GM10248 (cell line): ENCODE measurements at places on chromosomes 11 and 22.

DNA sequence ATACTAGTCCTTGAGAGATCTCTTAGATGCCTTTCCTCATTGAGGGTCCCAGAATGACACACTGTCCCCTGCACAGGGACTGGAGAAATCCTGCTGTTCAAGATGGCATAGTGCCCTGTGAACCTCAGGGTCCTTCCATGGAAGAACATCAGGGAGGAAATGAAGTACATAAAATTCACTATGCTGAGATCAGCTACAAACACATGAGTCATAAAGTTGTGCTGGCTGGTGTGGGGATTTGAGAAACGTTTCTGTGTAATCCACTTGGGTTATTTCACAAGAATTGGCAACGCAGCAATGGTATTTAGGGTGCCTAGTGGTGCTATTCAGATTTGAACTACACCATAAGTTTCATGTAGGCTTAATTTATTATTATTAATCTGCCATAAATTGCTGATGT is 174.4 kb downstream of the MAML2 start:
- no peak for DNase-seq

DNA sequence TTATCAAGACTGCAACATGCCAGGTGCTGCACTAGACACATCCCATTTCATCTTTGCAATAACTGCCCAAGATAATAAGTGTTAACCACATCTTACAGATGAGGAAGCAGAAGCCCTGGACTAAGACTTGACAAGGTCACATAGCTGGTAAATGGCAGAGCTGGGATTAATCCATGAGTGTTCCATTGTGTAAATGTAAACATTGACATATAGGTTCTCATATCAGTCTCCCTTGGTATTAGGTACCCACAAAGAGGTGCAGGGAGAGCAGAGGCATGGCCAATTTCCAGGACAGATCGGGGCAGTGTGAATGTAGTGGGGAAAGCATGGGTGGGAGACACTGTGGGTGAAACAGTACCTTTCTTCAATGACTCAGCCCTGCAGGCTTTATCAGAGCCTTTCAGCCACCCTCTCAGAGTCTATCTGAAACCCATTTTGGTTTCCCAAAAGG is 17.9 kb downstream of the MICAL2 start:
- no peak for DNase-seq

- no peak for DNase-seq
These were observed 86.0 kb downstream of the C11orf87 start for GRCh38 chr11:109507836-109508561.

DNA sequence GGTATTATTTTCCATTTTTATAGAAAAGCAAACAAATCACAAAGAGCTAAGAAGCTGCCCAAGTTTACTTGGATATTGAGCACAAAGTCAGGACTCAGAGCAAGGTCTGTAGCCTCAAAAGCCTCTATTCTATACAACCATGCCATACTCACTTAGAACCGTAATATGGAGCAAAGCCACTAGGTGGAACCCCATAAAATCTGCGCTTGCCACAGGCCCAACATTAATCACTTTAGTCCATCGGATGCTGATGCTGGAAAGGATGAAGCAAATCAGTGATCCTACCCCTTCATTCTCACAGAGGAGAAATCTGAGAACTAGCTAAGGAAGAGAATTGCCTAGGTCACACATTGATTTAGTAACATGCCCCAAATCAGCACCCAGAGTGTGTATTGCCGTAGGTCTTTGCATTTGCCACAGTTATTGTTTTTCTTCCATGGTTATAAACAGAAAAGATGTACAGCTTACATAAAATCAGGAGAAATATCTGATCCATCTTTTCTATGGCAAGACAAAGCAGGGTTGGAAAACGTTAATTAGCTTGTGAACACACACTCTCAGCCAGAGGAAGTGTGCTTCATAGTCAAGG is 56.7 kb upstream of the RAB38 start:
- peak; percentile 38 for DNase-seq

DNA sequence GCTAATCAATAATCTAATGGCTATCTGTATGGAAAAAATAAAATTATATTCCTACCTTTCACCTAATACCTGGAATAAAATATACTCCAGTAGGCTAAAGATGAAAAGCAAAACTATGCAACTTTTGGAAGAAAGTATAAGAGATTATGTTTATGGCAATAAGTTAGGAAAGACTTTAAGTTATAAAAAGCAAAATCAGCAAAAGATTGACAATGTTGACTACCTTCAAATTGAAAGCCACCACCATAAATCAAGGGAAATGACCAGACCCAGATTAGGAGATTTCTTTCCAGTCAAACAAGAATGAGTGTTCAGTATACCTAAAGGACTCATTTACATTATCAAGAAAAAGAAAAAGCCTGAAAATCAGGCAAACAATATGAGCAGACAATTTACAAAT is 159.1 kb upstream of the ZBED5 start:
- no peak for DNase-seq

DNA sequence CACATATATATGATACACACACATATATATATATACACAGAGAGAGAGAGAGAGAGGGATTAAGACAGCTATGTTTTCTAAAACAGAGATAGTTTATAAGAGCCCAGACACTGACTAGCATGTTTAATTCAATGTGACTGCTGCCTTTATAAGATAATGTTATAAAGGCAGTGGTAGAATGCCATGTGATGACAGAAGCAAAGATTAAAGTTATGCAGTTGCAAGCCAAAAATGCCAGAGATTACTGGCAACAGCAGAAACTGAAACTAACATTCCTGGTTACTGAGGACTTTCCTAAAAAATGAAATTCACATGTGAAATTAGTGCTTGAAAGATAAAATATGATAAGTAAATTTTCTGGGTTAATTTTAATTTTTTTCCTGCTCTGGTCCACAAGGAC is 1888.9 kb downstream of the LRRC4C start:
- no peak for DNase-seq

- no peak for DNase-seq
These were observed 273.7 kb downstream of the DDX10 start for GRCh38 chr11:108938604-108939003.

DNA sequence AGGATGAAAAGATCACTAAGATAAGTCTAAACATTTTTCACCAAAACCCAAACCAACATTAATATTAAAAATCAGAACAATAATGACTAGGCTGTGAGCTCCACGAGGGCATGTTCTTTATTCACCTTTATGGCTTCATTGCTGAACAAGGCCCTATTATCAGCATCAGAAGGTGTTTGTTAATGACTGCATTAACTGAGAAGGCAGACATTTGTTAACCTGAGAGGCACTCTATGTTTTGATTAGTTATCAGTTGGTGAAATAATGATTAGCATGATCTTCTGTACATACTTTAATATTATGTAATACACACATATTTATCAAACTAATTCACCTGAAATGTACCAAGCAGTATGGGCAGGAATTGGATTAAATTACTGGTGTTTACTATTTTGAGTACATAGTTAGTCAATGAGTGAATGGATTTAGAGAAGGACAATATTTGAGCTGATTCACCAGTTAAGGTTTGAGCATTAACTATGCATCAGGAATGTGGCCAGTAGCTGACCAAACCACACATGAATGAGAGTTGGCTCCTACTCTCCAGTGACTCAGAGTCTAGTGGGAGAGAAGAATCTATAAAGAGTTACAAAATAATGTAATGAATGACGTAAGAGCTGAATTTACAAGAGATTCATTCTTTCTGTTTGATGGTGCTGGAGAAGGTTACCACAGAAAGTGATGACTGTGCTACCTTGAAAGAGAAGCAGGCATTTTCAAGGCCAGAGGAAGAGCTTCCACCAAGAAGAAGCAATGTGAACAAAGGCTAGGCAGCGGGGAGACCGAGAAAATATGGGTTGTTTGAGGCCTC is 6.7 kb downstream of the IL18 start:
- DNase-seq: no peak

GRCh38 chr11:76376746-76377558 is 4.0 kb downstream of the THAP12 start:
- DNase-seq: no peak

GRCh38 chr22:35498026-35498800 is 42.4 kb upstream of the RASD2 start:
- no peak for DNase-seq
